GM12878 (cell line): ENCODE measurements at places on chromosomes 12 and 14. TPM values are rescaled to one million over a fixed set of nuclear protein-coding genes. Genes with fewer than 3 reads are reported as not detected.

Gene RNASE13
- not detected in 2 replicates for total RNA-seq

DNA sequence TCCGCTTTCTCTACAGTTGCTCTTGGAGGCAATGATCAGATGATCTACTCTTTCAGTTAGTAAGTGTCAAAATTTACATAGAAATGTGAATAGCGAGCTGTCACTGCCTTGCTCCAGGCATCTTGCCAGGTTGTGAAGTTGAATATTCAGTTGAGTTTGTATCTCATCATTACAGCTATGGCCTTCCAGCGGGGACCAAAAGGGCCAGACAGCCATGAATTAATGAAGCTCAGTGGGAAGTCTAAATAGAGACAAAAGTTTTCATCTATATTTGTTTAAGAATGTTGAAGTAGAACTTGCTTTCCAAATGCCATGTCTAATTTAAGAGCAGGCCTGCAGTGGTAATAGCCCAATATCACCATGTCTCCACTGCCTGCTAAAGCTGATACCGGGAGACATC, 387.8 kb downstream of the FLRT2 start:
- no peak for DNase-seq

DNA sequence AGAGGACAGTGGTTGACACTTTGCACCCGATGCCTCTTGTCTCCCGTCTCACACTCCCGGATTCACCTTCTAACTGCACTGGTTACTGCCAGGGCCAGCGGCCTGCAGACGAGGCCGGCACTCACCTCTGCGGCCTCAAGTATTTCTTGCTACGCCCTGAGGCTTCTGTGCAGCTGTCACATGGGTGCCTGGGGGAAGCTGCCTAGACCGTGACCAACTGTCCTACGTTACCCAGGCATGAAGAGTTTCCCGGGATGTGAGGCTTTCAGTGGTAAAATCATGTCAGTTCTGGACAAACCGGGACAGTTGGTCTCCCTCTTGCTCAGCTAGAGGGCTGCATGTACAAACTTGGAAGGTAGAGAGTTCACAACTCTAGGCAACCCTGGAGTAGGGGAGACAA, 274.5 kb downstream of the GLT1D1 start:
- DNase-seq, result no peak

Gene TMEM253
- total RNA-seq, result not detected in 2 replicates

- no peak for DNase-seq
These were observed 24.7 kb downstream of the SERPINA3 start for GRCh38 chr14:94636744-94637412.

DNA sequence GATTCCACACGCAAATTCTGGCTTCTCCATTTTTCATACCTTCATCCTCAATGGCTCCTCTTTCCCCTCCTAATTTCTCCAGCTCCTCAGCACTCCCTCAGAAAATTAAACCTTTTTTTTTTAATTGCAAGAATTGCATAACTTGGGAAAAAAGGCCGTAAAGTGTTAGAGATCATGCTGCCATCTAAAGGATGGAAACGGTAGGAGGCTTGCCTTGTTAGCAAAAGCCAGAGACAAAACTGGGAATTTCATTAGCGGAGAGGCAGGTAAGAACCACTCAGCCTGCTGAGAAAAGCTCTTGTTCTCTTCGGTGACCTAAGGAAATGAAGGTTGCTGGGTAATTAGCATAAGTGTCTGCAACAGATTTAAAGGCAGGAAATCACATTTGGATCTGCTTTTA, 204.3 kb downstream of the AEBP2 start:
- DNase-seq, result no peak

Gene PLCZ1
- total RNA-seq, result not detected in 2 replicates

Gene REP15
- total RNA-seq, result not detected in 2 replicates

DNA sequence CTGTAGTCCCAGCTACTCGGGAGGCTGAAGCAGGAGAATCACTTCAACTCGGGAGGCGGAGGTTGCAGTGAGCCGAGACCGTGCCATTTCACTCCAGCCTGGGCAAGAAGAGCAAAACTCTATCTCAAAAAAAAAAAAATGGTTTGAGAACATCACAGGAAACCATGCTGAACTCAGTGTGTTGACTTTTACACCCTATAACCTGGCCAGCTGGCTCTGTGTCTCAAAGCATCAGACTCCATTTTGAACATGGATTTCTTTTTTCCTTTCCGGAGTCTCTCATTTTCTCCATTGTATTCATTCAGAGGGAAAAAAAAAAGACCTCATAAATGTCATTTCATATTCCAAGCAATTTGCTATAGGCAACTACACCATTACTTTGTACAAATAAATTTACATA, 63.2 kb upstream of the FOXN3 start:
- no peak for DNase-seq

GRCh38 chr12:10721651-10722501, 1.2 kb downstream of the YBX3 start:
- peak; percentile 53 for DNase-seq

- DNase-seq, result no peak
These were observed 129.9 kb upstream of the TMEM260 start for GRCh38 chr14:56449670-56450213.

GRCh38 chr12:26229910-26230309, 34.5 kb downstream of the SSPN start:
- no peak for DNase-seq

DNA sequence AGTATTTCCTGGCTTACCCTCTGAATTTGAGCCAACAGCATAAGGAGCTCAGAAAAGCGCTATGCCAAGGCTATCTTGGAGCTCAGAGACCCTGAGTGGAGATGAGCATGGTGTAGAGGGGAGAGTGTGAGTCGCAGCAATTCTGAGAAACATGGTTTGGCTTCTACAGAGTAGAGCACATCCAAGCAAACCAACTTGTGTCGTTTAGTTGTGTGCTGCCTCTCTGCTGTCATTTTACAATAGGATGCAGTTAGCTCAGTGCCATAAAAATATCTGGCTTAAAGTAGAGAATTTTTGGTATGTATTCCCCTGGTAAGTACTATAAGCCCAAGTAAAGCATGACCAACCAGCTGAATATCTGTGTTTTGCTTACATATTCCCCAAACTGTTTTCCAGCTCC, 249.2 kb downstream of the TRHDE start:
- DNase-seq, result no peak

Gene FBLN5
- 0.28 and 0.64 TPM in 2 replicates for total RNA-seq

GRCh38 chr12:106107566-106107965, 31.2 kb downstream of the NUAK1 start:
- no peak for DNase-seq

DNA sequence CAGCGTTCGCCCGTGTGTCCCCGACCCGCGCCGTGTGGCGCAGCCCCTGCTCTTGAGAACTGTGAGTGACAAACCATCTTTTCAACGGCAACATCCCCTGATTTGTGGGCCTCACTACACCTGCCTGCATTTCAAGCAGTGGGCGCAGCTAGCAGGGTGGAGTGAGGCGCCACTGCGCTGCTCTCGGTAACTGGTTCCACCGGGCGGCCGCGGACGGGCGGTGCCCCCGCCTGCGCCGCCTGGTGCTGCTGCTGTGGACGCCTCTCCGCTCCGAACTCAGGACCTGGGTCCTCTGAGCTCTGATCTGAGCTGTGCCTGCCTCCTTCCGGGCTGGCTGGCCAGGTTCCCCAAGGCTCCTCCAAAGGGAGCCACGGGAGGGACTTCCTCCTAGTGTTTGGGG, 5.9 kb upstream of the DEGS2 start:
- no peak for DNase-seq
